Chondrocyte (in vitro differentiated cells): ENCODE measurements at places on chromosomes 2 and 18. TPM values are rescaled to one million over a fixed set of nuclear protein-coding genes. Genes with fewer than 3 reads are reported as not detected.

GRCh38 chr18:24362757-24363156 is 34.9 kb downstream of the OSBPL1A start:
- peaks cover 11% of the 10 kb centered on the region for H3K4me1 ChIP-seq
- H3K27me3 ChIP-seq, result no peaks in the 10 kb centered on the region
- peak overlapping the region; percentile 33 for H3K27ac ChIP-seq
- peaks cover 3% of the 10 kb centered on the region for H3K36me3 ChIP-seq
- no peak overlapping the region for H3K4me3 ChIP-seq

DNA sequence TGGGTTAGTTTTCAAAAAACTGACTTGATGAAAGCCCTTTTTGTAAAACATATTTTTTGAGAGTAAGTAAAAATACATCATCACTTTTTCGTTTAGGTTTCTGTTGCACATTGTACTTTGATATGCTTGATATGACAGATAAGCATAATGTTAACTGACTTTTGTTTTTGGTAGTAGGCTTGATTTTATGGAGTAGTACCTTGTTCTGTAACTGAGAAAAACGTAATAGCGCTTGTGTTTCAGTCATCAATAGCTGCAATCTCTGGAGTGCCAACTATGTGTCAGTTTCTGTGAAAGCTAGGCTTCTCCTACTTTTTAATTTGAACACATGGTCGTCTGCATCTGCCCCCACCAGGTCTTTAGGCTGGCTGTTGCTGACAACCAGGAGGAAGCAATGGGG is 1.3 kb downstream of the LCLAT1 start:
- DNase-seq, result no peak
- peak overlapping the region; percentile 90 for H3K4me3 ChIP-seq
- no peaks in the 10 kb centered on the region for H3K27me3 ChIP-seq
- peaks cover 23% of the 10 kb centered on the region for H3K4me1 ChIP-seq

DNA sequence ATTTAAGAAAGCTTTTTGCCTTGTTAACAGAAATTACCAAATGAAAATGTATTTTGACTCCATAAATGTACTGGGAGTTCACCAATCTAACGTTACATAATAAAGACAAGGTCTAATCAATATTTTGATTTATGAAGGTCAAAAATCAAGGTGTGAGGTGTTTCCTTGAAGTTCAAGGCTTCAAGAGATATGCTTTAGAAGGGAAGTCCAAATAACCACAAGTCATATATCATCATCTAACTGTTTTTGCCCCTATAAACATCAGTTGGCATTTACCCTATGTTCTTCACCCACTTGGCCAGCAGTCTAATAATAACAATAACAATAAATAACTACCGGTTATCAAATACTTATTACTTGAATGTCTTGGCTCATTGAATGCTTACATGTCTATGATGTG is 196.1 kb upstream of the ID2 start:
- H3K27me3 ChIP-seq, result peaks cover 4% of the 10 kb centered on the region
- H3K4me1 ChIP-seq, result no peaks in the 10 kb centered on the region
- DNase-seq, result no peak
- no peaks in the 10 kb centered on the region for H3K36me3 ChIP-seq
- H3K4me3 ChIP-seq, result no peak overlapping the region

DNA sequence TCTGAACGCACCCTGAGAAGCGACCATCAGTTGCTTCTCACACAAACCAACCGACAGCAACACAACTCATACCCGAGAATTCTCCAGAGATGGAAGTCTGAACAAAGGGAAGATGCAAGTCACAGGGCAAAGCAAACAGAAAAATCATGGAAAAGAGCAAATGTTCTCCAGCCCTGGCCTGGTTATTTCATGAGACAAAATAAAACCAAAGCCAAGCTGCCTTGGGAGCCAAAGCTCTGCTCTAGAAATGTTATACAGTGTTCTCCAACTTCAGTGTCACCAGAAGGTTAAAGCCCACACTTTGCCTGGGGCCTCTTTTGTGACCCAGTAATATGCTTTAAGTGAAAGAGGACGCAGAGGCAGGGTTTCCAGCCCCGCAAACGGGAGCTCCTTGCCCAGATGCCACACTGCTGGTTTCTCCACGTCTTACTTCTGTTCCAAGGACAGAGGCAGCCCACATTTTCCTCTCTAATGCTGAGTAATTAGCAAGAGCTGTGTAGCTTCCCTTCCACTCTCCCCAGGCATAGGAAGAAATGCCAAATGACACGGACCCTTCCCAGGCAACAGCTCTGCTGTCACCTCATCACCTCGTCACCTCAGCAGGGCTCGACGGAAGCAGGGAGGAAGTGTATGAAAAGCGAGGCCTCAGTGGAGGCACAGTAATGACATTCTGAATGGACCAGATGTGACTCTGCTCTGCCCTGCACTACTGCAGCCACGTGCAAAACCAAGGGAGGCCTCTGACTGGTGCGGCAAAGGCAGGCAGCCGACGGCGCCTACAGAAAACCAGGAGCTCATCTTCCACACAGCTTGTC is 64.7 kb downstream of the FBXO15 start:
- H3K4me3 ChIP-seq, result no peak overlapping the region
- peaks cover 7% of the 10 kb centered on the region for H3K27me3 ChIP-seq
- peaks cover 3% of the 10 kb centered on the region for H3K4me1 ChIP-seq
- H3K36me3 ChIP-seq, result no peaks in the 10 kb centered on the region
- DNase-seq, result no peak

GRCh38 chr2:195984923-195985726 is 83.5 kb downstream of the DNAH7 start:
- no peak for DNase-seq
- H3K27me3 ChIP-seq, result peaks cover 27% of the 10 kb centered on the region
- H3K36me3 ChIP-seq, result peaks cover 1% of the 10 kb centered on the region
- H3K4me1 ChIP-seq, result no peaks in the 10 kb centered on the region

- DNase-seq, result no peak
- no peaks in the 10 kb centered on the region for H3K27me3 ChIP-seq
Observed at GRCh38 chr18:69158944-69159343, 241.7 kb upstream of the DOK6 start.

GRCh38 chr18:10057894-10058791 is 144.3 kb downstream of the VAPA start:
- peaks cover 60% of the 10 kb centered on the region for H3K4me1 ChIP-seq
- H3K27ac ChIP-seq, result peak overlapping the region; percentile 94
- peak overlapping the region; percentile 5 for H3K4me3 ChIP-seq

C2orf66 gene
- total RNA-seq, result 0.89 TPM in 1 of 3 replicates, not detected in the others

TEX44 gene
- total RNA-seq, result not detected in 3 replicates
